ENCODE measurements at places on chromosomes 1 and 21. TPM values are rescaled to one million over a fixed set of nuclear protein-coding genes. Genes with fewer than 3 reads are reported as not detected.
A peak's percentile ranks its signal among the peaks of the same experiment; 100 is the strongest.

- no peak for DNase-seq
Observed at GRCh38 chr1:179090923-179091322, 9.1 kb downstream of the TOR3A start.

DNA sequence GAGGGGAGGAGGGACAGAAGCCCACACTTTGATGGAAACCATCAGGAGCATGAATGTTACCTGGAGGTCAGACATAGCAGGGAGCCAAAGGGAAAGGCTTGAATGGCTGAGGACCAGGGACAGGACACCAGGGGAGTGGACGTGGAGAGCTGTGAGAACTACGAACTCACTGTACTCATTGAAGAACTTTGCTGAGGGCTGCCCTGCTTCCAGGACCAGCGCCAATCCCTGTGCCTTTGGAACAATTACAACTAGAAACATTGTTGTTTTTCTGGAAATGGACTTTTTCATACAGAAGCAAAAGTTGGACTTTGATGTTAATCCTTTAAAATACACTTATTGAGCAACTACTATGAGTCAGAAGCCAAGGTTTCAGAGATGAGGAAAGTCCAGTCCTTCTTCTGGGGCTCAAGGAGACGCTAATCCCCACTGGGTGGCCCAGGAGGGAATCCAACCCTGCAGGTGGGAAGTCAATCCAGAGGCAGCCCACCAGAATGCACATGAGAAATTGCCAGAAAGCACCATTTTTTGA is 12.9 kb downstream of the TSPAN2 start:
- DNase-seq, result no peak

DNA sequence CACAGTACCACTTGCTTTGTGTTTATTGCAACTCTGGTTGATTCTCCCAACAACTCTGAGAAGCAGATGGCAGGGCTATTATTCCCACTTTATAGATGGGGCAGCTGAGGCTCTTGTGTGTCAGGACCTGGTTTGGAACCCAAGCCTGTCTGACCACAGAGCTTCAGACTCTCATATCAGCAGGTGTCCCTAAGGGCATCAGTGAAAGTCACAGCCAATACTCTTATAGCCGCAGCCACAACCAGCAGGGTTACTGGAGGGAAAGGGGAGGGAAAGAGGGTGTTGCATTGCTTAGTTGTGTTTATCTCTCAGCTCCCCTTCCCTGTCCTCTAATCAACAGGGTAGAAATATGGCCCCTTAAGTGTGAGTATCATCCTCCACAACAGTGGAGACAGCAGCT is 304.0 kb downstream of the RRAGC start:
- DNase-seq, result no peak

GRCh38 chr1:29783508-29784275 is 547.4 kb downstream of the PTPRU start:
- no peak for DNase-seq

Gene ATP5PF
- 718 TPM for total RNA-seq

- peak; percentile 15 for DNase-seq
Observed at GRCh38 chr21:26842300-26842699, 2.9 kb downstream of the ADAMTS1 start.

Gene ASCL5
- total RNA-seq, result not detected

DNA sequence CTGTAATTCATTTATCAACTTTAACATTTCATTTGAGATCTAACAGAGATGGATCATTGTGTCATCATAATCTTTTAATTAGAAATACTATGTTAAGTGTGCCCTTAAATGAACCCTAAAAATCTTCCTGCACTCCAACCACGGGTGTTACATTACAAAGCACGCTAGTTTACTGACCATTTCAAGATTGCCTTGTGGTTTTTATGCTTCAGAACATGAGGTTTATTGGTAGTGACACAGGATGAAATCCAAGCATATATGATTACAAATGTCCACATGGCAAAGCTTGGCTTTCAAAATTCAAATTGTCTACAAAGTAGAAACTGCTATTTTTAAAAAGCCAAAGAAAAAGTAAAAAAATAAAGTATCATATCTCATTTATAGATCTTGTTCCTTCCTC is 190.4 kb upstream of the USP25 start:
- no peak for DNase-seq

DNA sequence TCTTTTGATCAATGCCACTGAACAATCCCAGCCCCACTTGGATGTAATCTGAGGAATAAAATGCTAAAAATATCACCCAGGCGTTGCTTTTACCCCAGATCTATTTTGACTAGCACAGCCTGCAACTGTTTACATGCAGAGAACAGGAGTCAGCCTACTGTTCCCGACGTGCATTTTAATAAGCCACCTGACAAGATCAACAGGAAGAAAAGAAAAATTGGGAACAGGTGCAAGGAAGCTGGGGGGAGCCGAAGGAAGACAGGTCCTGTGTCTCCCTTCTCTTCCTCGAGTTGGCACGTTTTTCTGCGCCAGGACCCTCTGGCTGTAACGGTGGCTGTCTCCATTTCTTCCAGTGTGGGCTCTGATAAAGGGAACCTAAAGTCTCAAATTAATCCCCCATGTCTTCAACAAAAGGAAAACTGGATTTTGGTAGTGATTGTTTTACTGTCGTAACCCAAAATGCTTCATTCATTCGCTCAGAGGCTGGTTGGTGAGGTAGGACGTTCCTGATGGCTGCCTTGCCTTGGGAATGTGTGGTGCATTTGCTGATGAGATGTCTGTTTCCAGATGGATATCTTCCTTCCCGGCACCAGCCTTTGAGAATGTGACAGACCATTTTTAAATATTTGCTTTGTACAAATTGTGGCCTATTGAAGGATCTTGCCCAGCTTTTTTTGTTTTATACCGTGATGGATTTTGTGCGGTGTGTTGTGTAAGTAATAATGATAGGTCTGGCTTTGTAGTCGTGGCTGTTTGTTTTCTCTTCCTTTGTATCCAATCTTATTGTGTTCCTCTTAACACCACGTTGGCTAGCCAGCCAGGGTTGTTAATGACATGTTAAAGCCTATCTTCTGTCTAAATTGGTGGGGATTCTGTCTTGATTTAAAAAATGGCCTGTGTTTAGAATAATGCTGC is 117.5 kb downstream of the C1orf21 start:
- no peak for DNase-seq

DNA sequence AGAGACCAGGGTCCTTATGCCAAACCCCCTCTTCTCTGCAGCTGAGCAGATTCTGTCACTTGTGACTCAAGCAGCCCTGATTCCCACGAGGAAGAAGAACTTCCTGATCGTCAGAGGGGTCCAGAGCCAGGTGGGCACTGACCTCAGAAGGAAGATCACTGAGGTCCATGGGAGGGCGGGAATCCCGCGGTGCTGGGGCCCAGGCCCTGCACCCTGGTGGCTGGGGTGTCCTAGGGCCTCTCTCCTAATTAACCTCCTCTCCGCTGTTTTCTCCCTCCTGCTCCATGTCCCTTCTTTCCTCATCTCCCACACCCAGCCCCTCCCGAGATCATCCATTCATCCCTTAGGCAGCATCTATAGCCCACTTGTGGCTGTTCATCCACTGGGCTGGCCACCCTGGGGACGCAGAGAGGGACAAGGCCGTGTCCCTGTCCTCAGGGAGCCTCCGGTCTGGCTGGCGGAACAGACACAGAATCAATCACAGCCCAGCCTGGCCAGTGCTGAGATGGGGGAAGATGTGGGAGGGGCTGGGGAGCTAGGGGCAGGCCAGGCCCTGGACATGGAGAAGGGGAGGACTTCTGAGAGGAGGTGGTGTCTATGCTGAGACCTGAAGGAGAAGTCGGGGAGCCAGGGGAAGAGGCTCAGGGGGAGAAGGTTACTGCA is 638.3 kb downstream of the MATN1 start:
- DNase-seq, result no peak

GRCh38 chr1:225866981-225867380 is 15.2 kb downstream of the TMEM63A start:
- no peak for DNase-seq

DNA sequence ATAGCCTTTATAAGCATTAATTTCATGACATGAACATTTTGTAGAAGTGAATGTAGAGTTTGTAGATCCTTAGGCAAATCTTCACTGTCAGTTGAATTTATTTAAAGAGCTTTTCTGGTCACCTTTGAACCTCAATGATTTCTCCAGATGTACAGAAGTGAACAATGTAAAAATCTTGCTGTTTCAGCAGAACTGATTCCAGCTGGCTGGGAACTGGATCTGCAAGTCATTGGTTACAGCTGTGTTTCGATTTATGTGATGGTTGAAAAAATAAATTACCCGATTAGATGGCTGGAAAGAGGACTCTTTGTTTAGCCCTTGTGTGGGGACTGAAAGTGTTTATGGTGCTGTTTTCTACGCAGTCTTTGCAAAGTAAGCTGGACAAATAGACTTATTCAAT is 849.8 kb downstream of the USP25 start:
- DNase-seq, result no peak

GRCh38 chr1:228956864-228957263 is 221.6 kb downstream of the RHOU start:
- DNase-seq, result no peak

Gene PYHIN1
- total RNA-seq, result 0.56 TPM

Gene CLIC6
- total RNA-seq, result 13.0 TPM

Gene CD52
- 5.6 TPM for total RNA-seq

Gene E2F2
- total RNA-seq, result 0.82 TPM

GRCh38 chr1:218407630-218408029 is 62.5 kb downstream of the TGFB2 start:
- DNase-seq, result no peak

DNA sequence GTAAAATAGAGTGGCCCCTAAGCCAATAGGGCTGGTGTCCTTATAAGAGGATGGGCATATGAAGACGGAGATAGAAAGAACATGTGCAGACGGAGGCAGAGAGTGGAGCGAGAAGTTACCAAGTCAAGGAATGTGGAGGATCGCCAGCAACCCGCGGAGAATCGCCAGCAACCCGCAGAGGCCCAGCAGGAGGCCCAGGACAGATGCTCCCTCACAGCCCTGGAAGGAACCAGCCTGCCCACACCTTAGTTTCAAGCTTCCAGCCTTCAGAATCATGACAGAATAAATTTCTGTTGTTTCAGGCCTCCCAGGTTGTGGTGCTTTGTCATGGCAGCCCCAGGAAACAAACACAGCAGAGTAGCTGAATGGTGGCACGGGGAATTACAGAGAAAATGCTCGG is 9.6 kb downstream of the CLDN14 start:
- no peak for DNase-seq

Gene SLC2A5
- 2.6 TPM for total RNA-seq

- no peak for DNase-seq
Observed at GRCh38 chr1:213075725-213076124, 24.7 kb downstream of the RPS6KC1 start.

DNA sequence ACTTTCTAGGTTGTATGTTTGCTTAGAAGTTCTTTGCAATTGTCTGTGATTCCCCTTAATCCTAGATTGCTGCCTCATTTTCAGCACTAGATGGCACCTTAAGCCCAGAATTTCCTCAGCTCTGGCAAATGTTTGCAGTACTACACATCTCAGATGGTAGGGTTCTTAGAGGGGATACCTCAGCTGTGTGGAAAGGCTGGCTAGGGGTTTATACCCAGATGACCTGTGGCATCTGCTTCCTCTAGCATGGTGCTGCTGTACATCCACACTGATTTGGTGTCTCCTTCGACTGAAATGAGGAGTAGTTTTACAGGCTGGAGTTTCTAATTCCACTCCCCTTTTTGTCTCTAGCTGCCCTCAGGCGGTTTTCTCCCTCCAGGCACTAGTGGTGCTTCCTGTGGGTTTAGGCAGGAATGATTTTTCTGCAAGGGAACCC is 23.5 kb downstream of the ASB17 start:
- no peak for DNase-seq

DNA sequence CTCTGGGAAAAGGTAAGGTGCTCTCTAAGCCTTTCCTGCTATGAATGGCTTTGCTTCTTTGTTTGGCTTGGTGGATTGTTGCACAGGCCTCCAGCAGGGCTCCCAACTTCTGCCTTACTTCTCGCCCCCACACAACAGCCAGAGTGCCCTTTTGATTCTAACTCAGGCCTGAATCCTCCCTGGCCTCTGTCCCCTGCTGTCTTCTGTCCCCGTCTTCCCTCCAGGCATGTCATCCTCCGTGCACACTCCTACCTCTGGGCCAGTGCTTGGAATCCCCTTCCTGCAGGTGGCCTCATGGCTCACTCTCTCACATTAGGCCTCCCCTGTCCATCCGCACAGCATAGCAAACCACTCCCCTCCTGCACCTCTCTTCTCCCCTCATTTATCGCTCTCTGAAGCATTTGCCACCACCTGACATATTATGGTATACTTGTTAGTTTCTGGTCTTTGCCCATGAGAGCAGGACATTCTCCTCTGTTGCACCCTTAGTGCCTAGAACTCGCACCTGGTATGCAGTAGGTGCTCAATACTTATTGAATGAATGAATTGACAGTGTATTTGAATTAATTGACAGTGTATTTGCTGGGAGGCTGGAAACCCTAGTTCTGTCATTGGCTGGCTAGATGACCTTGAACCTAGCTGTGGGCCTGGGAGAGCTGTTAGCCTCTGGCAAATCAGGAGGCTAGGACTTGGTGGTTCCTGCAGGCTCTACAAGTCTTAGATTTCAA is 2.9 kb downstream of the ZDHHC18 start:
- no peak for DNase-seq

DNA sequence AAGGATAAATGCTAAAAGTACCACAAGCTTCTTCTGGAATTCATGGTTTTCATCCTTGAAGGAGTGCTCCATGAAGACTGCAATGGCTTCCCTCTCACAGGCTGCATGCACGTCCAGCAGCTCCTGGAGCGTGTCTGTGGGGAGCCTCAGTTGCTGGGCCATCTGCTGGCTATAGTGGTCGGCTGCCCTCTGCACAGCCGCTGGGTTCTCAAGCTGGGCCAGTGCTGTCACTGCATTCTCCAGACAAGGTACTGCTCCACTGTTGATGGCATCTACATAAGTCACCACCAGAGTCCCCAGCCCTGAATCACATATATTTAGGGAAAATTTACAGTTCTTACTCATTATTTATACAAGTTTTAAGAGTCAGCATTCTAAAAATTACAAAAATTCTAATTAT is 8.7 kb downstream of the GBP4 start:
- DNase-seq, result no peak

Gene C4BPA
- total RNA-seq, result 0.14 TPM

- DNase-seq, result no peak
Observed at GRCh38 chr1:118923319-118923718, 64.8 kb downstream of the TBX15 start.

DNA sequence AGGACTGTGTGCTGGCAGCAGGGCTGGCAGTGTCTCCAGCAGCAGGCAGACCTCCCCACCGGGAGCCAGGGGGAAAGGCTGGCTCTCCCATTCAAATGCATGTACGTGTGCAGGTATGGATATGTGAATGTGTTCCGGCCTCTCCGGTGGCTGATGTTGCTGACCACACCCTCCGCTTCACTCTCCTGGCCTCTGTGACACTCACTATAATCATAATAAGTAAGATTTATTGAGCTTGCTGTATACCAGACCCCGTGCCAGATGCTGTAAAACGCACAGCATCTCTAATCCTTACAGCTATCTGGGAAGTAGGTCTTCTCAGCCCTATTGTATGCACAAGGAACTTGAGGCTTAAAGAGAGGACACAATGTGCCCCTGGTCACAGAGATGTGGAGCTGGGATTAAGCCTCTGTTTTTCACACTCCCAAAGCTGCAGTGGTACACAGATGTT is 20.5 kb upstream of the ARTN start:
- no peak for DNase-seq

- DNase-seq, result no peak
Observed at GRCh38 chr1:152398812-152399698, 15.0 kb downstream of the CRNN start.

GRCh38 chr1:204723131-204723787 is 37.7 kb upstream of the LRRN2 start:
- DNase-seq, result peak; percentile 75

Gene CADM3
- 10.6 TPM for total RNA-seq
